Effector memory CD4-positive, alpha-beta T cell (primary cell): ENCODE measurements at places on chromosomes 4 and X.

GRCh38 chr4:133474501-133474900 lies 325.4 kb downstream of the PCDH10 start:
- DNase-seq, result no peak

DNA sequence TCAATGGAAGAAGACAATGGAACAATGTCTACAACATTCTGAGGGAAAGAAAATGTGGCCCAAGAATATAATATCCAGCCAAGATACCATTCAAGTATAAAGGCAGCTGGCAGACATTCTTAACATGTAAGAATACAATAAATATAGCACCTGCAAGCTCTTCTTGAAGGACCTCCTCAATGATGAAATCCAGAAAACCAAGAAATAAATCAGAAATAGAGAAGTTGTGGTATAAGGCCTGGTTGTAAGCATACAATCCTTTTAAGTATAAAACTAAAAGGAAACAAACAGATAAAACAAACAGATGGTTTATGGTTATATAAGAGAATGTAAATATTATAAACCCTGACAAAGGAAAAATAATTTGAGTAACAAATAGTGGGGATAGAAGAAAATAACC lies 33.4 kb downstream of the SYTL4 start:
- DNase-seq, result no peak

DNA sequence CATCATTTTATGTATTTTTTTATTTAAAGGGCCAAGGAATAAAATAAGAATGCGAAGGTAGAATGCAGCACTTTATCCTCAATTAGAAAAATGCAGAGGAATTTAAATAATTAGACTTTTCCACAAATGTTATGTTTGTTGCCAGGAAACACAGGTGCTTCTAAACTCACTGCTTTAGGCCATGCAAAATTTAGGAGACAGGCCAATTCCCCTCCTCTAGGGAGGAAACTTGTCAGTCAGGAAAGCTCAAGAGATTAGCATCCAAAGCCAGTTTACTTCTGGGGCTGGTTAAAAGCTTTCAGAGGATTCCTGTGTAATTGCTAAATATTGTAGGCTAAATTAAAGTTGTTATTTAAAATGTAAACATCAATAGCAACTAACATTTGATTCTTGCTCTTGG lies 124.5 kb downstream of the DMD start:
- DNase-seq, result no peak

DNA sequence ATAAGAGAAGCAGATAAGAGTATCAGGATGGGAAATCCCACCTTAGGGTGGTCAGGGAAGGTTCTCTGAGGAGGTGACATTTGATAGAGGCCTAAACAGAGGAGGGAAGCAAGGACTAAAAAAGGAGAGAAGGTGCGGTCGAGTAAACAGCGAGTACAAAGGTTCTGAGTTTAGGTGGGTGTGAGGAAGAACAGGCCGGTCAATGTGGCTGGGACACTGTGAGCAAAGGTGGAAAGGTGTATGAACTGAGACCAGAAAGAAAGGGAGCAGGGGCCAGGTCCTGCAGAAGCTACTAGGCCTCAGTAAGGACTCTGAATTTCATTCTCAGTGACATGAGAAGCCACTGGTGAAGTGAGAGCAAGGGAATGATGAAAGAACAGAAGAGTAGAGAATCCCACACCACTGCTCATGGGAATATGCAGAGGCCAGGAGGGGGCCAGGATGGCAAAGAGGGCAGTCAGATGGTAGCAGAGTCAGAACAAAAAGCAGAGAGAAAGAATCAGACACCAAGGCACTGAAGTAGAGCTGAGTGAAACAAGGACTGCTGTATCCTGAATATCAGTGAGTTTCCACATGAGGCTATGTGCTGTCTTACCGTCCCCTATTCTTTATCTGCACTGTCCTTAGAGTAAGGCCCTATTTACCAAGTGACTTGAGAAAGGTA lies 18.0 kb downstream of the PRSS48 start:
- no peak for DNase-seq
